DMS153 (cell line): ENCODE measurements at places on chromosomes 12 and 14.

DNA sequence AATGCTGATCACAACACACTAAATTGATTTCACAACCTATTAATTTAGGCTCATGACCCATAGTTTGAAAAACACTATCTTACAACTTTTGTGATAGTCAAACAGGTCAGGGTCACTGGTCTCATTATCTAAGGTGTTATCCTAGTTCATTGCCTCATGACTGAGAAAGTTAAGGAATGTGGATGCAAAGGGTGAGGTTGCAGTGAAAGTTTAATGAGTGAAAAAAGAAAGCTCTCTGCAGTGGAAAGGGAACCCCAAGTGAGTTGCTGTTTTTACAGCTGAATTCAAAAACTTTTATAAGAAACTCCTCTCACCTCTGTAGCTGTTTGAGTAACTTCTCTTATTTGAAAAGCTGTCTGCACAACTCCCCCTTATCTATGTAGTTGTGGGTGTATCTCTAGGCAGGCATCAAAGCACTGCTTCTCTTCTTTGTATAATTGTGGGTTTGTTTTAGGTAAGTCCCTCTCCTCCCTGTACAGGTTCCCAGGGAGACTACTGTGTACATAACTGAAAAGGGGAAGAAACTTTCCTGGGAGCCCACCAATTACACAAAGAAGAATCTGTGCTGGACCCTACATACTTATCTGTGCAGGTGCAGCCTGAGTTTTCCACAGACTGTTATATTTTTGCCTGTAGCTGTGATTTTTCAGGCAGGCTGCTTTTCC, 18.9 kb downstream of the DNAL1 start:
- DNase-seq = no peak

DNA sequence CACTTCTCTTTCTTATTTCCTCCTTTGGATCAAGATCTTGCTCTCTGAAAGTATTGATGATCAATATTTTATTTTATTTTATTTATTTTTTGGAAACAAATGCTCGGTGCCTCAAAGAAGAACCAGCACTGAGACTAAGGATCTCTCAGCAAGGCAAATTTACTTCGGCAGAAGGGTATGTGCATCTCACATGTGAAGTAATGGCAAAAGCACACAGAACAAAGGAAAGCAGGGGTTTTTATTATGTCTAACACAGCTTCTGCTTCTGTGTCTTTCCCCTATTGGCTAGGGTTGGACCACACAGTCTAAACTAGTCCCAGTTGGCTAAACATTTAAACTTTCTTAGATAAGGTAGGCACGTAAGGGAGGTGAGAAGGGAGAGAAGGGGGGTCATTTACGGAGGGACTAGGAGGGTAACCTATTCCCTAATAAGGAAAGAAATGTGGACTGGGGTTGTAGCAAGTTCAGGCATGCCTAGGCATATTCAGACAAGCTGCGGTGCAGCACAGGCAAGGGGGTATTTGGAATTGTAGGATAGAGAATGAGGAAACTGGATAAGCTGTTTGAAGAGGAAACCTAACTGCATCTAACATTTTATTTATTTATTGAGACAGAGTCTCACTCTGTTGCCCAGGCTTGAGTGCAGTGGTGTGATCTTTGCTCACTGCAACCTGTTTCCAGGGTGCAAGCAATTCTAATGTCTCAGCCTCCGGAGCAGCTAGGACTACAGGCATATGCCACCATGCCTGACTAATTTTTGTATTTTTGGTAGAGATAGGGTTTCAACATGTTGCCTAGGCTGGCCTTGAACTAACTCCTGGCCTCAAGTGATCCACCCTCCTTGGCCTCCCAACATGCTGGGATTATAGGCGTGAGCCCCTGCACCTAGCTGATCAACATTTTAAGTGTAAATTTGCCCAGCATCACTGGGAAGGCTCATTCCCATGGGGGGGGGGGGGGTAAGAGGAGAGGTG, 90.0 kb upstream of the EIF5 start:
- DNase-seq = no peak

GRCh38 chr14:104893435-104894207, 28.6 kb downstream of the CEP170B start:
- DNase-seq = no peak

DNA sequence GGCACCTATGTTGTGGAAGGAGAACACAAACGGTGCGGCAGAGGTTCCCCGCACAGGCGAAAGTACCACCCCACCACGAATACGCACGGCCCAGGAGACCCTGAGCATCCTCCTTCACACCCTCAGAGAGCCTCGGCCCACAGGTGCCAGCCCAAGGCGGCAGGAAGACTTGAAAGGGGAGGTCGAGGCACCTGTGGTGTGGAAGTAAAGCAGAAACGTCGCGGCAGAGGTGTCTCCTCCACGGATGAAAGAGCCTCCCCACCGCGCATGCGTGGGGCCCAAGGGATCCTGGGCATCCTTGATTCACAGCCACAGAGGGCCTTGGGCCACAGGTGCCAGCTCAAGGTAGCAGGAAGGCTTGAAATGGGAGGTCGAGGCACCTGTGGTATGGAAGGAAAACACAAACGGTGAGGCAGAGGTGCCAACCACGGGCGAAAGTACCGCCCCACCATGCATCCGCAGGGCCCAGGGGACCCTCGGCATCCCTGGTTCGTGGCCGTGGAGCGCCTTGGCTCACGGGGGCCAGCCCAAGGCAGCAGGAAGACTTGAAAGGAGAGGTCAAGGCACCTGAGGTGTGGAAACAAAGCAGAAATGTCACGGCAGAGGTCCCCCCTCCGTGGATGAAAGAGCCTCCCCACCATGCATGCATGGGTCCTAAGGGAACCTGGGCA, 380.1 kb downstream of the ALG10 start:
- DNase-seq = no peak
